ENCODE measurements at places on chromosomes 6 and 20.

DNA sequence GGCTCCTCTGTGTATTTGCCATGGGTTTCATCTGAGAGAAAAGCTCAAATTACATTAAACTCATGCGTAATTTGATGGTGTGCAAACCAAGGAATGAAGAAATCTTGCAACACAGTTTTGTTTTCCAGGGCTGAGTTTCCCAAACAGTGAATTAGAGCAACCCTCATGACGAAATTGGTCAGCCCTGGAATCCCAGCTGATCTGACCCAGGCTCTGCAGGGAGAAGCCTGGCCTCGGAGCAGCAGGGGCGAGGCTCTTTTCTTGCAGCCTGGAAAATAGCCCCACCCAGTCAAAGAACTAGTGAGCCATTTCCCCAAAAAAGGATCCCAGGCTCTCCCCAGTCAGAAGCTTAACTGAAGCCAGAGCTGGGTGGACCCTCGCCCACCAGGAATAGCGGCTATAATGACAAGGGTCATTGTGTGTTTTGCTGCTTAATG, 107.3 kb upstream of the SNX9 start:
- DNase-seq: no peak

DNA sequence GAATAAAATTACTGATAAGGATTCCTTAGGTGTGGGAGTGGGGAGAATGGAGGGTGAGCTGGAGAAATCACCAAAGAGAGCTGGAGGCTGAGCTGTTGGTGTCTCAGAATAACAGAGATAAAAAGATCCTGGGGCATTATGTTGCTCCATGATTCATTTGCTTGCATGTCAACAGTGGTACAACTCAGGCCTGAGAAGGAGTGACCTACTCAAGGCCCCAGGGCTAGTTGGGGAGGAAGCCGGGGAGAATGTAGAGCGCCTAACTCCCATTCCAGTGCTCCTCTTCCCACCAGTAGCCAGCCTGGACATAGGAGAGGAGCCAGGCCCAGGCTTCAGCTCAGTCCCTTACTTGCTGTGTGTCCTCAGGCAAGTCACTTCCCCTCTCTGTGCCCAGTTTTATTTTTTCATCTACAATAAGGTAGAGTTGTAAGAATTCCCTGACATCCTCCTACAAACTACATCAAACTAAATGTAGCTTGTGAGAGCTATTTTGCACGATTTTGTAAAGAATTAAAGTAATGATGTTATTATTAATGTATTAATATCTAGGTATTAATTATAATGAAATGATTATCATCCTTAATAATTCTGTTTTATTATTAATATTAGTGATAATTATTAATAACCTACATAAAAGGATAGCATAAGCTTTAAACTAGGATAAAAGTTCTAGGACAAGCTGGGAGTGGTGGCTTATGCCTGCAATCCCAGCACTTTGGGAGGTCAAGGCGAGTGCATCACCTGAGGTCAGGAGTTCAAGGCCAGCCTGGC, 250.9 kb upstream of the SULF2 start:
- no peak for DNase-seq

- no peak for DNase-seq
Observed at GRCh38 chr6:13125841-13126240, 202.5 kb downstream of the TBC1D7 start.

DNA sequence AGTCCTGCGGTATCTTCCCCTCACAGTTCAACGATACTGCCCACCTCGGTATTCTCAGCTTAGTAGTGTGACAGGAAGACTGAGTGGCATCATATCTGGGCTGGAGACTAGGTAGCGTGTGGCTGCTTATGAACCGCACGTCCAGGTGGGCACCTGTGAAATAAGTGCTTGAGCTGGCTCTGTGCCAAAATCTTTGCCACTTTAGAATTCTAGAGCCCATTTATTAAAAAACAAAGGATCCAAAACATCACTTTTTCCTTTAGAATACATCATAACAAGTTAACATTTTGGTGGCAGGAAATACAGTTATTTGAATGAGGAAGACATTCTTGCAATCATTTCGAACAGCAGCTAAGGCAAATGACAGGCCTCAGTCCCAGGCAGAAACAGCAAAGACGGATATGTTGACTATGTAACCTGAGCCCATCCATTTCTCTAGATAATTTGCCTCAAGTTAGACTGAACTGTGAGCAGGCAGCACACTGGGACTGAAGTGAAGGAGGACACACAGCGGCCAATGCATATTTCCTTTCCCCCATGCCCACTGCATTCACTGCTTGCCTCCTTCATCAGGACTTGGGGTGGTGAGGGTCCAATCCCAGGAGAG, 136.6 kb downstream of the GMDS start:
- no peak for DNase-seq

- DNase-seq: no peak
Observed at GRCh38 chr6:166767230-166767629, 140.2 kb upstream of the RPS6KA2 start.

- DNase-seq: no peak
Observed at GRCh38 chr6:132812756-132813172, 1.6 kb upstream of the RPS12 start.

Measured in CD4-positive, alpha-beta T cell treated with Interleukin-17A for 1 hour (primary cell).